Activated CD4-positive, alpha-beta T cell treated with anti-CD3 and anti-CD28 coated beads for 36 hours (primary cell): ENCODE measurements at places on chromosomes 12 and 14. TPM values are rescaled to one million over a fixed set of nuclear protein-coding genes. Genes with fewer than 3 reads are reported as not detected.

The CEBPE gene
- 0.19 TPM for total RNA-seq

GRCh38 chr14:86321151-86321550 lies 791.2 kb downstream of the FLRT2 start:
- no peak overlapping the region for H3K27ac ChIP-seq
- no peaks in the 10 kb centered on the region for H3K27me3 ChIP-seq
- no peaks in the 10 kb centered on the region for H3K4me1 ChIP-seq
- H3K4me3 ChIP-seq, result no peak overlapping the region
- no peaks in the 10 kb centered on the region for H3K36me3 ChIP-seq

DNA sequence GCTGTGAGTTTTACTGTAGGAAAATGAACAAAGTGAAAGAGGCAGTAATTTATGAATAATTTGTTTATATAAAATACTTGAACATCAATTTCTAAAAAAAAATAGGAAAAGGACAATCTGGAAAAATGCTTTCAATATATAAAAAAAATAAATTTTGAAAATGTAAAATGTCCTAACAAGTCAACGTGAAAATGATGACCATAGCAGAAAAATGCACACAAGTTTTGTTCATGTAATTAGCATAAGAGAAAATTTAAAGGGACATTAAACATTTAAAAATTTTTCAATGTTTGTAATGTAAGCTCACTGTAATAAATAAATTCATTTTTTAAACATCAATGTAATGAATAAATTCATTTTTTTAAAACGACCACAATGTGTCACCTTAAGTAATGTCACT lies 214.8 kb upstream of the ATXN7L3B start:
- no peak overlapping the region for H3K27ac ChIP-seq
- DNase-seq, result no peak
- H3K27me3 ChIP-seq, result no peaks in the 10 kb centered on the region
- no peaks in the 10 kb centered on the region for H3K4me1 ChIP-seq
- H3K4me3 ChIP-seq, result no peak overlapping the region

The RNU4-1 gene
- total RNA-seq, result 1,150 TPM

- no peak for DNase-seq
- no peak overlapping the region for H3K4me3 ChIP-seq
Observed at GRCh38 chr12:15698377-15698871, 90.8 kb downstream of the EPS8 start.

GRCh38 chr12:28859551-28859950 lies 289.5 kb upstream of the FAR2 start:
- no peaks in the 10 kb centered on the region for H3K4me1 ChIP-seq
- peaks cover 2% of the 10 kb centered on the region for H3K27me3 ChIP-seq
- H3K27ac ChIP-seq, result no peak overlapping the region
- H3K36me3 ChIP-seq, result no peaks in the 10 kb centered on the region

GRCh38 chr12:41910578-41911320 lies 233.9 kb downstream of the GXYLT1 start:
- H3K27me3 ChIP-seq, result peaks cover 2% of the 10 kb centered on the region
- no peak for DNase-seq
- H3K4me3 ChIP-seq, result no peak overlapping the region
- no peaks in the 10 kb centered on the region for H3K4me1 ChIP-seq
- H3K36me3 ChIP-seq, result no peaks in the 10 kb centered on the region
